Ascending aorta (tissue), 2 donors: ENCODE measurements at places on chromosomes 16 and 17. TPM values are rescaled to one million over a fixed set of nuclear protein-coding genes. Genes with fewer than 3 reads are reported as not detected.

- no peak overlapping the region for H3K4me3 ChIP-seq
- no peak overlapping the region for H3K27ac ChIP-seq
- DNase-seq = no peak
- no peaks in the 10 kb centered on the region for H3K36me3 ChIP-seq
- no peaks in the 10 kb centered on the region for H3K27me3 ChIP-seq
Observed at GRCh38 chr17:64775701-64776570, 113.8 kb upstream of the SMURF2 start.

GRCh38 chr16:46721885-46722284 is 26.3 kb downstream of the MYLK3 start:
- DNase-seq = no peak
- no peaks in the 10 kb centered on the region for H3K27me3 ChIP-seq
- no peaks in the 10 kb centered on the region for H3K4me1 ChIP-seq

DNA sequence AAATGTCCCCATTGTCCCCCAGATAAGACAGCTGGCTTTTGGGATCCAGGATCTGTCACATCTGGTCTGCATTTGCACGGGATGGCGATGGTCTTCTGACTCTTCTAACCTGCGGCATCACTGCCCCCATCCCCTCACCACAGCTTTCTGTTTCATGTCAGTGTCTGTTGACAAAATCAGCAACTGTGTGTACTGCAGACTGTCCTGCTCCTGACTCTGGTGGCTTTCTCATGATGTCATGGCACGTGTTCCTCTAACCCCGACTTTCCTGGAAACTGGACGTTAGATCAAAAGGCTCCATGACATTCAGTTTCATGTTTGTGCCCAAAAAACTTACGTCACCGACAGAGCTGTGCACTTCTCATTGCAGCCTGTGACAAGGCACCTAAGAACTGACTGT is 30.1 kb upstream of the CPNE2 start:
- H3K4me1 ChIP-seq = peaks cover 10% of the 10 kb centered on the region
- DNase-seq = no peak
- no peak overlapping the region for H3K4me3 ChIP-seq
- no peaks in the 10 kb centered on the region for H3K27me3 ChIP-seq
- peak overlapping the region; percentile 90 for H3K27ac ChIP-seq
- no peaks in the 10 kb centered on the region for H3K36me3 ChIP-seq

DNA sequence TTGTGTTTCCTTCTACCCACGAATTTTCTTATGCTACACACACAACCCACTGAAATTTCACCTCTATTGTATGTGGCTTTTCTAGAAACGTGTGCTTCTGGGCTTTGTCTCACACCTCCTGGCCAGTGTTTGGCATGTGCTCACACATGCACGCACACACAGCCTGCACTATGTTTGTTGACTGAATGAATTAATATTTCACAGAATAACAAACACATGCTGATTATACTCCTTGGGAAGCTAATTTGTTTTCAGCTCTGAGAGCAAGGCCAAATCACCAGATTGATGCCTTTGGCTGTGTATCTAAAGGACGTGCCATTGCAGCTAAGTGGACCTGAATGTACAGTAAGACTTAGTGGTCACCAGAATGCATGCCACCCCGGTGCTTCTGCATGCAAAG is 210.7 kb downstream of the WWOX start:
- H3K4me3 ChIP-seq = no peak overlapping the region
- no peak for DNase-seq
- H3K36me3 ChIP-seq = no peaks in the 10 kb centered on the region
- H3K27me3 ChIP-seq = no peaks in the 10 kb centered on the region
- no peak overlapping the region for H3K27ac ChIP-seq

- H3K4me1 ChIP-seq = no peaks in the 10 kb centered on the region
- no peak overlapping the region for H3K4me3 ChIP-seq
- H3K27ac ChIP-seq = no peak overlapping the region
- H3K27me3 ChIP-seq = no peaks in the 10 kb centered on the region
- no peaks in the 10 kb centered on the region for H3K36me3 ChIP-seq
Observed at GRCh38 chr16:11992008-11992584, 15.6 kb downstream of the SNX29 start.

- DNase-seq = no peak
- H3K27me3 ChIP-seq = no peaks in the 10 kb centered on the region
- no peaks in the 10 kb centered on the region for H3K4me1 ChIP-seq
- no peaks in the 10 kb centered on the region for H3K36me3 ChIP-seq
- H3K4me3 ChIP-seq = no peak overlapping the region
Observed at GRCh38 chr16:7408700-7409365, 76.2 kb downstream of the RBFOX1 start.

The SCPEP1 gene
- total RNA-seq = 76.2 TPM

The HOXB1 gene
- total RNA-seq = not detected

The TMEM235 gene
- not detected for total RNA-seq
